Esophagus mucosa (tissue), 1 donor: ENCODE measurements at places on chromosomes 12 and 14. TPM values are rescaled to one million over a fixed set of nuclear protein-coding genes. Genes with fewer than 3 reads are reported as not detected.

The KLHL33 gene
- 0.04 TPM for total RNA-seq

The MAP1LC3B2 gene
- 2.3 TPM for total RNA-seq

The ACOT2 gene
- total RNA-seq = 7.2 TPM

The C12orf50 gene
- total RNA-seq = not detected

The RNASE2 gene
- not detected for total RNA-seq
